ENCODE measurements at places on chromosomes 16 and 17. TPM values are rescaled to one million over a fixed set of nuclear protein-coding genes. Genes with fewer than 3 reads are reported as not detected.

DNA sequence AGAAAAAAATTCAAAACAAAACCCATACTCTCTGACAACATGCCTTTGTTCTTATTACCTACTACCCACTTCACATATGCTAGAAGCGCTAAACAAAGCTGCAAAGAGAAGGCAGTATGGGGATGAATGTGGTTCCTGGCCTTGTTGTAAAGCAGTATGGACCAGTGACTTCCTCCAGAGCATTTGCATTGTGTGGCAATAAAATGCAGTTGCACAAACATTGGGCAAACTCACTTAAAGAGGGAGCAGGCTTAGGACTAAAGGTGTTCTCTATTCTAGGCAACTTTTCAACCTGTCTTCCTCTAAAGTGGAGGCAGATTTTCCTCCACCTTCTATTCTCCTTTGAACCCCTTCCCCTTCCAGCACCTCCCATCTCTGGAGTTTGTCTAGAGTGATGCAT lies 17.1 kb downstream of the TMIGD1 start:
- no peak for DNase-seq

GRCh38 chr17:4530799-4531730 lies 24.1 kb downstream of the MYBBP1A start:
- no peak for DNase-seq

MSI2 gene
- total RNA-seq = 115 TPM

DNA sequence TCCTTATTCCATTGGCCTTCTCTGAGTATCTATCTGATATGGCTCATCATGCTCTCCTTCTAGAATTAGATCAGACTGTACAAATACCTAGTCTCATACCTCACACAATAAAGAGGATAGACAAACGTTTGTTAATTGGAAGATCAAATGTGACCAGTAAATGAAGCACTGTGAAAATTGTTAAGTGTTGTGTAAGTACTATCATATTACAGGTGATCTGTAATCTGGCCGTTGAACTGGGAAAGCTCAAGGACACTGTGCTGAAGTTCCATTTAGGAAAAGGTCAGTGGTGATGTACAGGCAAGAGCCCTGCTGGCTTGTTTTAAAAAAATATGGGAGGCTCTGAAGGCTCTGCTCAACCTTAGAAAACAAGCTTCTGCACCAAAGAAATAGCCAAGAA lies 38.5 kb upstream of the CORO6 start:
- DNase-seq = no peak

BCAR1 gene
- 104 TPM for total RNA-seq

SRL gene
- 1.9 TPM for total RNA-seq

CCL23 gene
- not detected for total RNA-seq

DNA sequence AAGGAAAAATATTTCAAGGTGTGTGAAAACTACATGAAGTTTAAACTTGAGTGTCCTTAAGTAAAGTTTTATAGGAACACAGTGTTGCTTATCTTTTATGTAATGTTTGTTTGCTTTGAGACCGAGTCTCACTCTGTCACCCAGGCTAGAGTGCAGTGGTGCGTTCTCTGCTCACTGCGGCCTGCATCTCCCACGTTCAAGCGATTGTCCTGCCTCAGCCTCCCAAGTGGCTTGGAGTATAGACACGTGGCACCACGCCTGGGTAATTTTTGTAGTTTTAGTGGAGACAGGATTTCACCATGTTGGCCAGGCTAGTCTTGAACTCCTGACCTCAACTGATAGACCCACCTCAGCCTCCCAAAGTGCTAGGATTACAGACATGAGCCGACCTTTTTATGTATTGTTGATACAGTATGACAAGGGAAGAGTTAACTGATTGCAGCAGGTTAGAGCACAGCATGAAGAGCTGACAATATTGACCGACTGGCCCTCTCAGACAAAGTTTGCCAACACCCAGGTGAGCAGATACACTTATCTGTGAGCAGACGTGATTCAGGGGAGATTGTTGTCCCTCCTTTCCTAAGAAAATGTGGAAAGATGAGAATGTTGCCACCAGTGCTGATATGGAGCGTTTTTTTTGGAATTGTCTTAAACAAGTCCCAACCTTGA lies 373.7 kb downstream of the WWOX start:
- DNase-seq = no peak

DNA sequence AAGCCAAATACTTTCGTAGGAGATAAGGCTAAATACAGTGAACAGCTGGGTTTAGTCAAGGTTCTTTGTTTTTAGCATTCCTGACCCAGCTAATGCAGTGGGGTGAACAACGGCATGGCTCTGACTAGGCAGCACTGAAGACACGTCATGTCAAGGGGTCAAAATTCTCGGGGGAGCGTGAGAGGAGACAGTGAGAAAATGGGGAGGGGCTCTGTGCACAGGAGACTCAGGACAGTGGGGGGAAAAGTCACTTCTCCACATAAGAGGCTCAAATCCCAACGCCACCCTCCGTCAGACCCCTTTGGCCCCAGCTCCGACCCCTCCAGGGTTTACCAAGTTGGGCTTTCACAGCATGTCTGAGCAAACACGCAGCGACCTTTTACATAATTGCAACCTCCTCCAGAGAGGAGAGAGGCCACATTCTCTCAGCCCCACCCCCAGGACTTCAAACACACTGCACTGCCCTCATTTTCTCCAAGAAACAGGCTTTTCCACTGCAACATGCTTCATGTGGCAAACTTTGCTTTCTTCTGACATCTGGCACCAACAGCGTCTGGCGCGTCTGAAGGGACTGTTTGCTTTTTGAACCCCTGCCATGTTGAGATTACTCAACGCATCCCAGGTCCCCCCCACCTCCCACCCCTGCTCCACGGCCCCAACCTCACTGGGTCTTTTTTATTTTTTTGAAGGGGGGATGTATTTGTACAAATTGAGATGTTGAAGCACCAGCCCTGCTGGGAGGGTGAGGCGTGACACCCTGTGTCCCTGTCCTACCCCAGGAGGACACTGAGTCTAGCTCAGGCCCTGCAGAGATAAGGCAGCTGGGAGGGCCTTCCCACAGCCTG lies 30.0 kb downstream of the AXIN2 start:
- DNase-seq = no peak

OMG gene
- total RNA-seq = 0.27 TPM

- DNase-seq = no peak
These were observed 25.2 kb downstream of the C17orf67 start for GRCh38 chr17:56808503-56808902.

- no peak for DNase-seq
These were observed 505.8 kb downstream of the KCNJ2 start for GRCh38 chr17:70675070-70675590.

MAF gene
- 24.5 TPM for total RNA-seq

- peak; percentile 98 for DNase-seq
These were observed 259.7 kb downstream of the SEC14L1 start for GRCh38 chr17:77400445-77400870.

DNA sequence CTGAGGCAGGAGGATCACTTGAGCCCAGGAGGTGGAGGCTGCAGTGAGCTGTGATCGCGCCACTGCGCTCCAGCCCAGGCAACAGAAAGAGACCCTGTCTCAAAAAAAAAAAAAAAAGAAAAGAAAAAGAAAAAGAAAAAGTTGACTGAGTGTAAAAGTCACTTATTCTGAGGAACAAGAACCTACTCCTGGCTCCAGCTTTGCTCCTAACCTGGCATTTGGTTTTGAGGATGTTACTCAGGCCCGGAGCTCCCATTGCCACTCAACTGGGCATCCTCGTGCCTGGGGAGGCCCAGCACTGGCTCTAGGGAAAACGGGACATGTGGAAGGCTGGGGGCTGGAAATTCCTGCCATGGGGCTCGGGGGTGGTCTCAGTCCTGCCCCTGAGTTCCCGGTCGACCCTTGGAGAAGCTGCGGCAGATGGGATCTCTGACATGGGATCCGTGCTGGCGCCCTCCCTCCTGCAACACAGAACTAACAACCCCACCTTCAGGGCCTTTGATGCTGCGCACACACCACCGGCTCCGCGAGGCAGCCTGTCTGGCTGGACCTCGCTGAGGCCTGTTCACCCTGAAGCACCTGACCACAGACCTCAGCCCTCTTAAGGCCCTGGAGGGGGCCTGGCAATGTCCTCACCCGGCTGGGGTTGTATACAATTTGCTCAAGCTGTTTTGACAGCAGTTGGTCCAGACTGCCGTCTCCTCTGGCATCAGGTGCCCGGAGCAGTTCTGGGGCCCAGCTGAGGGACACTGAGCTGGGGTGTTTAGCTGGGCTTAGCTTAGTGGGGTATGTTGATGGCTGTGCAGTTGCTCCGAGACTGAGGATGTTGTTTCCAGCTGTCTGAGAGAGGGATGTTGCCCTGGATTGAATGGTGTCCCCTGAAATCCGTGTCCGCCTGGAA lies 12.3 kb downstream of the CD7 start:
- DNase-seq = no peak

DNA sequence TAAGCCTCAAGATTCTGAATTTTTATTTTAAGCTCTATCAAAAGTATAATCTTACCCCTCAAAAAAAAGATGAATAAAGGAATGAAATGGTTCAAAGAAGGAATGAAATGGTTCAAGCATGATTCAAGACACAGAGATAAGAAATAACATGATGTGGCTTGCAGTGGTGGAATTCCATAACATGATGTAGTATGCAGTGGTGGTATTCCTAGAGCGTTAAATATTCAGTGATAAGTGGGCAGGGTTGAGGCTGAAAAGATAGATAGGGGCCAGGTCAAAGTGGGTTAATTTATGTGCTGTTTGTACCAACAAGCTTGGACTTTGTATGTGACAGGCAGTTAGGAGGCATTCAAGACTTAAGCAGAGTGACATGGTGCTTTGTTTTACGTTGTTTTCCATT lies 29.6 kb downstream of the TNRC6A start:
- no peak for DNase-seq

- no peak for DNase-seq
These were observed 24.0 kb downstream of the ADGRG5 start for GRCh38 chr16:57566436-57566835.

GRCh38 chr17:62707425-62707739 lies 79.9 kb downstream of the MRC2 start:
- no peak for DNase-seq

DNA sequence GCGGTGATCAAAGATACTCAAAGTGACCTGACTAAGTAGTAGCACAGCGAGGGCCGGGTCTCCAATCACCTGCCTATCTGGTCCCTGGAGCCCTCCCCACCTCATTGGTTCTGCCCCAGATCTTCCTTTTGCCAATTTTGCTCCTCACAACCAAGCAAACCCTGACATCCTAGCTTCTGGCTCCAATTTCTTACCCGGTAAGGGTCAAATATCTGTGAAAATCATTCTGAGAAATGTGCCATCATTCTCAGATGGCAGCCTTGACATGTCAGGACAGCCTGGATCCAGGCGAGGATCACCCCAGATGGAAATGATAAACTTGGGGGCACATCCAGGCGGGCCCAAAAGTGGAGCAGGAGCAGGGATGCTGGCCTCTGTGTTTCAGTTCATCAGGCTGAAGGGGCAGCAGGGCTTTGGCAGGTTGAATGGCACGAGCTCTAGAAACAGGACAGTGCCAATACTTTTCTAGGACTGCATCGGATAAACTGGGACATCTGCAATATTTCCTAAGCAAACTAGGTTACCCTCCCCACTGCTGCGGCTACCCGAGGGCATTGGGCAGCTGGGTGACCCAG lies 83.9 kb downstream of the SHISA6 start:
- no peak for DNase-seq

DNA sequence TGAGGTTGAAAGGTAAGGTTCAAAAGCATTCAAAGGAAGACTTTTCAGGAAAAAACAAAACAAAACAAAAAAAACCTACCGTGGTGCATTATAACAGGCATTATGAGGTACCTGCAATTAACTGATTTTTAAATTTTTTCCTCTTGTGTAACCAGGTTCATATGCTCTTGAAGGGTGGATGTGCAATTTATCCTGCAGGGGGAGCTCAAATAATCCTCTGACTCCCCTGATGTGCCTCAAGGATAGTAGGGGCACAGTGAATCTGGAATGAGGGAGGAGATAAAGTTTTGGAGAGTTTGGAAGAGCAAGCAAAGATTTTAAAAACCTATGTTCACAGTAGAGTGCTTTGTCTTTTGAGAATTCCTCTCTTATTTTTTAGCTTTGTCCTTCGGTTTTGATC lies 1349.4 kb downstream of the CDH8 start:
- no peak for DNase-seq

- no peak for DNase-seq
These were observed 27.4 kb downstream of the TNFRSF13B start for GRCh38 chr17:16944334-16945135.

PFAS gene
- total RNA-seq = 16.1 TPM

BAIAP2 gene
- total RNA-seq = 27.4 TPM

GRCh38 chr16:66853261-66854139 lies 9.3 kb downstream of the CA7 start:
- no peak for DNase-seq

IGFALS gene
- not detected for total RNA-seq

- peak; percentile 87 for DNase-seq
These were observed 24.0 kb upstream of the SSTR5 start for GRCh38 chr16:1048442-1049112.

GRCh38 chr17:29722411-29723198 lies 99.9 kb upstream of the CORO6 start:
- no peak for DNase-seq

KRTAP1-5 gene
- total RNA-seq = 0.19 TPM

TLCD1 gene
- total RNA-seq = 11.1 TPM

RNF112 gene
- total RNA-seq = 0.05 TPM

KIAA0753 gene
- 5.7 TPM for total RNA-seq

DNA sequence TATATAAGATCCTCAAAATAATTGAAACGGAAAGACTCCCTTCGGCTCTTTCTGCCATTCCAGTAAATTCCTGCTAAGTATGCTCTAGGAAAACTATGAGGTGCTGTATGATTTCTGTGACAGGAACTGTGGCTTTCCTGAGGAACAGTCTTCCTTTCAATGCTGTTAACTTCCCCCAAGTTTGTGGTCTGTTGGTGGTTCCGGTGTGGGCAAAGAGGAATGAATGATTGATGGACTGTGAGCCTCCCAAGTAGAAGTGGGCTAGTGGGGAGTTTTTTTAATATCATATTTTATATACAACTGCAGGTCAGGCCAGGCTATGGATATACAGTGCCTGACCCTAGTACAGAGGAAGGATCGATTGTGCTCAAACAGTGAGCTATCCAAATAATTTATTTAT lies 560.7 kb upstream of the RBFOX1 start:
- DNase-seq = no peak

KAT8 gene
- 46.7 TPM for total RNA-seq

SLC47A1 gene
- 2.2 TPM for total RNA-seq

DNA sequence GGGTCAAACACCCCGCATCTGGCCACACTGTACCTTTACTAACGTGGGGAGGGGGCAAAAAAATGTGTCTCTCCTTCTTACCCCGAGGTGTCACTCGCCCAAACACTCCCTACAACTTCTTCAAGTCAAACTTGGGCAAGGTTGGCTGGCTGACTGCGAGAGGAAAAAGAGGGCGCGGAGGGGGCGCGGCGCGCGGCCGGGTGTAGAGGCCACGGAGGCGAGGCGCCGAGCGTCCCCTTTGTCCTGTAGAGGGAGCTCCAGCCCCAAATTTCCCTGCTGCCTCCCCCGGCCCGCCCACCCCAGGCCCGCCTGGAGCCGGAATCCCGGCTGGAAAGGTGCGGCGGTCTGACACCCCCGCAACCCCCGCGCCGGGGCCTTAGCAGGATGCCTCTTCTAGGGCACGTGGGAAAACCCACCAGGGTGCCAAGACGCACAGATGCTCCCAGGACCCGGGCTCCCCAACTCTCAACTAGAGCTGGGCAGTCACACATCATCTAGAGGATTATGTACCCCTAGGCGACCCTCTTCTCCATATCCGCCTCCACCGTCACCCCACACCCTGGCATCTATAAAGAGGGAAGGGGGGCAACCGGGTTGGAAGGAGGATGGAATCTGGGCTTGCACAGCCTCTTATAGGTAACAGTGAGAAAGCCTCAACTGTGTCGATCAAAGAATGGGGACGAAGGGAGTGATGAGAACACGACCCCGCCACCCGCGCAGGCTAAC lies 4.2 kb downstream of the IRX3 start:
- peak; percentile 74 for DNase-seq

CHST6 gene
- total RNA-seq = 0.94 TPM

NPIPB5 gene
- total RNA-seq = 36.3 TPM

GP1BA gene
- not detected for total RNA-seq
